AG09309 (cell line): ENCODE measurements at places on chromosomes 16 and 17.

- no peak for DNase-seq
Observed at GRCh38 chr17:40795019-40795667, 4.6 kb downstream of the KRT28 start.

DNA sequence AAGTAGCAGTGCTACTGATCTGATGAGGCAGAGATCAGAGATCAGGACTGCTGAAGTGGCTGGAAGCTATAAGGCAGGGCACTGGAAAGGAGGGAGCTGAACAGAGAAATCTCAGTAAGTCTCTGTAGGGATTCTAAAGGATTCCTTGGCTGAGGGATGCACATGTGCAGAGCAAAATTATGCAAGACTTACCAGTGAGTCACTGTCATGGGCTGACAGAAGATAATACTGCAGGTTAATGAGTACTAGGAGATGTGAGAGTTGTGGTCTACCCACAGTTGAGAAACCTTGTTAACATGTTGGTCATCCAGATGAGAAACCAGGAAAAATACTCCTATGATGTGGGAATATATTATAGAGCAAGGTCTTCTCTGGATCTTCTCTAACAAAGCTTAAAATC lies 378.1 kb downstream of the HAPSTR1 start:
- DNase-seq, result no peak

GRCh38 chr17:68205808-68206720 lies 41.8 kb upstream of the AMZ2 start:
- DNase-seq, result no peak

- no peak for DNase-seq
Observed at GRCh38 chr16:1634541-1634940, 22.4 kb downstream of the CRAMP1 start.

DNA sequence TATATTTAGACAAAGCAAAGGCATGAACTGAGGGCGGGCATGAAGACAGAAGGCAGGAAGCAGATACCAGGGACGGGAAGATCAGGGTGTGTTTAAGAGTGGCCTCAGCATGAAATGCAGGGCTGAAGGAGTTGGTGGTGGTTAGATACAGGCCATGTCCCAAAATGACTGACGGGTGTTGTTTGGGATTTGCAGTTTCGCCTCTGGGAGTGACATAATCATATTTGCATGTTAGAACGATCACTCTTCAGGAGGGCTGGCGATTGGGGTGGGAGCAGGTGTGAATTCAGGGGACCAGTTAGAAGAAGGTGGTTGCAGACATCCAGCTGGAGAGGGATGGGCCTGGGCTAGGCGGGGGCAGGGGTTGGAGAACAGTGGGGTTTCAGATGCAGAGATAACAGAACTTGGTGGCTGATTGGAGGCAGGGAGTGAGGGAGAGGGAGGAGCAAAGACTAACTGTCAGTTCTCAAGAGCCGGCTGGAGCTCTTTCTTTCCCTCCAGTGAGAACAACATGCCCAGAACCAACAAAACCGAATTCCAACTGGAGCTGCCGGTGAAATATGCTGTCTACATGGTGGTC lies 27.2 kb upstream of the ITGAX start:
- no peak for DNase-seq

DNA sequence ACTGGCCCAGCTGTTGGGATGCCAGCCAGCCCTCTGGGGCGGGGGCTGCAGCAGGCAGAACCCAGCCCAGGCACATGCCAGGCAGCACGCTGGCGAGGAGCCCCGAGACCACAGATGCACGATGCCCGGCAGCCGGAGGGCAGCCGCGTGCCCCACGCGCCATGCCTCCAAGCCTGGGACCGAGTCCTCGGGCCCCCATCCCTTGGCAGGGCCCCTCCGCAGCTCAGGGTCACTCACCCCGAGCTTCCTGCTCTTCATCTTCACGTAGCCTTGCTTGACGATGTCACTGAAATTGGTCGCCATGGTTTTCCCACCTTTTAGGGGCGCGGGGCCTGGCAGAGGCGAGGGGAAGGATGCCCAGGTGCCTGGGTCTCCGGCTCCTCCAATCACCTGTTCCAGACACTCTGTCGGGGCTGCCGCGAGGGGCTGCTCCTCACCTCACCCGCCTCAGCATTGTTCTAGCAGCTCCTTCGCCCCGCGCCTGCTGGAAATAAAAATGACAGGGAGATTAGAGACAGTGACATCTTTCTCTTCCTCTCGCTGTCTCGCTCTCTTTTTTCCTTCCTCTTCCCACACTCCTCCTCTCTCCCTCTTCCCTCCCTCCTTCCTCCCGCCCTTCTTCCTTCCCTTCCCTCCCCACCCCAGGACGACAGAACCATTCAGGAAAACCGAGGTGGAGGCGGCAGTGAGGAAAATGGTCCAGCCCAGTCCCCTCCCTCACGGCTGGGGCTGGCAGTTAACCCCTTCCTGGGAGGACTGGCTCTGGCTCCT lies 6.9 kb downstream of the DOK4 start:
- no peak for DNase-seq

- no peak for DNase-seq
Observed at GRCh38 chr17:43846221-43846712, 709 bp upstream of the CD300LG start.

DNA sequence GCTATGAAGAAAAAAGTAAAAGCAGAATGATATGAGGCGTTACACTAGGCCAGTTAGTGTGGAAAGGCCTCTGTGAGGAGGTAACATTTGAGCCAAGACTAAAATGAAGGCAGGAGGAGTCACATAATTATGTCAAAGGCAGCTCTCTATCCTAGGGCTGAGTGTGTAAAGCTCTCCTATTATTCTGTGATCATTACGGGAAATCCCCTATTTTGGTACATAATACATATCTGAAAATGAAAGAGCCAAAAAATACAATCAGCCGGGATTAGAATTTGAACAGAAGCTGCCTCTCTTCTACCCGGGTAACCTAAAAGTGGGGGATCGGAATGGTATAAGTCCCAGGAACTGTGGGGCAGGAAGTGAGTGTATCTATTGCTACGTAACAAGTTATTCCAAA lies 27.1 kb downstream of the HEATR3 start:
- DNase-seq, result no peak

- no peak for DNase-seq
Observed at GRCh38 chr16:57516176-57516725, 20.1 kb downstream of the CCDC102A start.

DNA sequence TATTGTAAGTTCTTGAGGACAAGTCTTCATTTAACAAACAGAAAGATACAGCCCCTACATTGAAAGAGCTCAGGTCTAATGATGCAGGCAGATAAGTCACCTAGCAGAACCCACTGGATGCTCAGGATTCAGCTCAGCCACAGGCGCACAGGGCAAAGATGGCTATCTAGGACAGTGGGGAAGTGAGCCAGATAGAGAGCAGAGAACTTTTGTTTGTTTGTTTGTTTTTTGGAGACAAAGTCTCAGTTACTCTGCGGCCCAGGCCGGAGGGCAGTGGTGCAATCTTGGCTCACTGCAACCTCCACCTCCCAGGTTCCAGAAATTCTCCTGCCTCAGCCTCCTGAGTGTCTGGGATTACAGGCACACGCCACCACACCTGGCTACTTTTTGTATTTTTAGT lies 20.4 kb downstream of the METTL2A start:
- no peak for DNase-seq

DNA sequence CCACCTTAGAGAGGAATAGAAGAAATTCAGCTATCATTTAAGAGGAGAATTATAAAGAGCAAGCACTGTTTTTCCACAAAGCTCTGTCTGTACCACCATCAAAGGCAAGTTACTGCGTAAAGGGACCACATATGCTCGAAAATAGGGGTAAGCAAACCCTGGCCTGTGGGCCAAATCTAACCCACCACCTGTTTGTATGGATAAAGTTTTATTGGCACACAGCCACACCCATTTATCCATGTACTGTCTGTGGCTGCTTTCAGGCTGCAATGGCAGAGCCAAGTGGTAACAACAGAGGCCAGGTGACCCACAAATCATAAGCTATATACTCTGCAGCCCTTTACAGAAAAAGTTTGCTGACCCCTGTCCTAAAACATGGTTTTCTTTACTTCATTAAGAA lies 180.3 kb downstream of the MRTFB start:
- DNase-seq, result no peak

DNA sequence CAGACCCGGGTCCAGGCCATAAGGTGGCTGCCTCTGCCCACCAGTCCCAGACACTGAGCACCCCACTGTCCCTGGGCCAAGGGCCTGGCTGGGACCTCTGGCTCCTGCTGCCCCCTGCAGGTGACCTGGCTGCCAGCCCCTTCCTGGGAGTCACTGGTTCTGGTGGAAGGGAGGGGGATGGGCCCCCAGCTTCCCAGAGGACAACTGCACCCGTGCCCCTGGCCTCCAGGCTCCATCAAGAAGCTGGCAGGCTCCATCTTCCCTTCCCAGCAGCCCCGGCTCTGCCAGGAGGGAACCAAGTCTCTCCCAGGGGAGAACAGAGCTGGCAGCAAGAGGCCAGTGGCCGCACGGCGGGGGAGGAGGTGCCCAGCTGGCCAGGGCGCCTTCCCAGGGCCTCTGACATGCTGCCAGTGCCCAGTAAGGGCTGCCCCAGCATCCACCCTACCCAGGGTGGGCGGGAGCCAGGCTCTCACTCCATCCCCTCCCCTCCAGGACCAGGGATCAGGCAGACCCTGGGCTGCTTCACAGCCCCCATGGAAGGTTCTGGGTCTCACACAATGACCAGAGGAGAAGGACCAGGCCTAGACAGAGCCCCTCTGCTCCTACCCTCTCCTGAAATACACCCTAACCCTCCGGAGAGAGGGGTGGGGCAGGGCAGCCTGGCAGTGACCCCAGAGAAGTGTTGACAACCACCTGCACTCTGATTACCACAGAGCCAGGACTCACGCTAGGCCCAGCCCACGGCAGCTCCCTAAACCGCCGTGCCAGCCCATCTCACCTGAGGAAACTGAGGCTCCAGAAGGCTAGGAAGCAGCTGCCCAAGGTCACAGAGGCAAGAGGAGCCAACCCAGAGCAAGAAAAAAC lies 3.6 kb downstream of the CLUH start:
- DNase-seq, result no peak

GRCh38 chr16:81583893-81584631 lies 139.5 kb downstream of the CMIP start:
- DNase-seq, result no peak

GRCh38 chr17:1718362-1719165 lies 5.9 kb upstream of the WDR81 start:
- no peak for DNase-seq

GRCh38 chr16:25747160-25747758 lies 55.5 kb downstream of the HS3ST4 start:
- DNase-seq, result no peak

DNA sequence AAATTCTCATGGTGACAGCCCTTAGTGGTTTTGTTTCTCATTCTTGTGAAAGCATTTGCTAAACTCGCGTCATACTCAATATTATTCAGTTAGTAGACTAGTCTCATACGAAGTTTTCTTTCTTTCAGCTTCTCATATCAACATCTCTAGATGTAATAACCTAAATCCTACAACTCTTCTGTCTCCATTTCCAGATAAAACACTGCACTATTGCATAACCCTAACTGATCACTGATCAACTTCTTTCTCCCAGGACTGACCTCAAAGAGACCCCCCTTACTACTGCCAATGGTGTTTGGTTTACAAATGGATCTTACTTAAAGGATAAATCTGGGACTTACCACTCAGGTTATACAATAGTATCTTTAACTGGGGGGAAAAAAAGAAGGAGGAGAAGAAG lies 36.3 kb upstream of the TEKT1 start:
- DNase-seq, result no peak

DNA sequence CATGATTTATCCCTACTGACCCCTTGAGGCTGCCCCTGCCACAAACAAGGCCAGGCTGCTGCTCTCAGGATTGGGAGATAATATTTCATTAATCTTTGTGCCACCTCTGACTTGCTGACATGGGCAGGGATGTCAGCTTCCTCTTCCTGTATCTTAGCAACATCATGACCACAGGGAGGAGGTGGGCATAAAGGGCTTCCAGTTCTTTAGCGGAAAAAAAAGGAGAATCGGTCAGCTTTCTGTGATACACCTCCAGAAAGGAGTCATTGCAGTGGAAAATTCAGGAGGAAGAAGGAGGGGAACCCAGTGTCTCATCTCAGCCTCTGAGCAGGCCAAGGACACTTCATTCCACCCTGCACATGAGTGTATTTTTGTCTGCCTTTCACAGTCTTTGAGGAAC lies 206.8 kb upstream of the SDK2 start:
- DNase-seq, result no peak

- no peak for DNase-seq
Observed at GRCh38 chr17:39759204-39759603, 21.5 kb downstream of the GRB7 start.

GRCh38 chr17:80916246-80916645 lies 75.4 kb upstream of the CHMP6 start:
- no peak for DNase-seq

GRCh38 chr16:1784977-1785845 lies 2.5 kb downstream of the NUBP2 start:
- no peak for DNase-seq

GRCh38 chr17:57557416-57557815 lies 187.7 kb downstream of the CCDC182 start:
- no peak for DNase-seq
